Activated T-helper 1 cell treated with anti-CD3 and anti-CD28 coated beads, Interleukin-12 subunit alpha, Interleukin-12 subunit beta, Interleukin-2, Interleukin-4 antibody, amounts not matched to agents 30 ng/mL and 10 ng/mL and 1 ng/mL, durations not matched to agents 14 hours and 24 hours and 36 hours (primary cell): ENCODE measurements at places on chromosomes 4 and X. TPM values are rescaled to one million over a fixed set of nuclear protein-coding genes. Genes with fewer than 3 reads are reported as not detected.

GRCh38 chr4:57404483-57404882 is 294.3 kb upstream of the IGFBP7 start:
- H3K36me3 ChIP-seq, result no peaks in the 10 kb centered on the region
- no peaks in the 10 kb centered on the region for H3K4me1 ChIP-seq
- no peak for DNase-seq
- no peak overlapping the region for H3K27ac ChIP-seq

DNA sequence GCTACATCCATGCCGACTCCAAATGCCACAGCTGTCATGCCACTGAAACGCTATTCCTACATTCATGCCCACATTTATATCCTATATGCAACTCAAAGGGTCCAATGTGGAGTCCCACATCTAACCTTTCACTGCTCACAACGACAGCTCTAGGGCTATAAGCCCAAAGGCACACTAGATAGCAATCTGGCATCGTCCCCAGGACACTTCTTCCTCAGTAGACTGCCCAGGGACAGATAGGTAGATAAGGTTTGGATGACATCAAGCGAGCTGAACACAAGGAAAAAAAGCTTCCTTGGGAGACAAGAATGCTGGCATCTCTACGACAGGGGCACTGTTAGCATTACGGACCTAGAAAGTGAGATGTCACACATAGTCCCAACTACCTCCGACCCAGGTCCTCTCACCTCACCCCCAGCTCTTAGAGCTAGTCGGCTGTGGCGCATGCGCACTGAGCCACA is 685 bp downstream of the RAB9B start:
- H3K4me3 ChIP-seq, result peak overlapping the region; percentile 77
- H3K4me1 ChIP-seq, result peaks cover 4% of the 10 kb centered on the region
- peaks cover 10% of the 10 kb centered on the region for H3K27me3 ChIP-seq
- peaks cover 1% of the 10 kb centered on the region for H3K36me3 ChIP-seq
- no peak for DNase-seq

GRCh38 chr4:69860521-69861298 is 765 bp upstream of the SULT1E1 start:
- H3K27ac ChIP-seq, result no peak overlapping the region
- H3K4me3 ChIP-seq, result no peak overlapping the region
- no peaks in the 10 kb centered on the region for H3K36me3 ChIP-seq
- no peaks in the 10 kb centered on the region for H3K4me1 ChIP-seq
- peaks cover 3% of the 10 kb centered on the region for H3K27me3 ChIP-seq

- no peak overlapping the region for H3K27ac ChIP-seq
- H3K36me3 ChIP-seq, result no peaks in the 10 kb centered on the region
- peaks cover 6% of the 10 kb centered on the region for H3K4me1 ChIP-seq
- peaks cover 3% of the 10 kb centered on the region for H3K27me3 ChIP-seq
- no peak for DNase-seq
Measured at GRCh38 chr4:10960389-10960788, 275.8 kb upstream of the CLNK start.

- no peaks in the 10 kb centered on the region for H3K27me3 ChIP-seq
- H3K36me3 ChIP-seq, result no peaks in the 10 kb centered on the region
- H3K4me1 ChIP-seq, result peaks cover 19% of the 10 kb centered on the region
Measured at GRCh38 chrX:44342866-44343265, 606 bp downstream of the EFHC2 start.

GRCh38 chr4:146567396-146567795 is 45.7 kb upstream of the SLC10A7 start:
- H3K4me1 ChIP-seq, result no peaks in the 10 kb centered on the region
- no peaks in the 10 kb centered on the region for H3K36me3 ChIP-seq
- H3K27ac ChIP-seq, result no peak overlapping the region

DNA sequence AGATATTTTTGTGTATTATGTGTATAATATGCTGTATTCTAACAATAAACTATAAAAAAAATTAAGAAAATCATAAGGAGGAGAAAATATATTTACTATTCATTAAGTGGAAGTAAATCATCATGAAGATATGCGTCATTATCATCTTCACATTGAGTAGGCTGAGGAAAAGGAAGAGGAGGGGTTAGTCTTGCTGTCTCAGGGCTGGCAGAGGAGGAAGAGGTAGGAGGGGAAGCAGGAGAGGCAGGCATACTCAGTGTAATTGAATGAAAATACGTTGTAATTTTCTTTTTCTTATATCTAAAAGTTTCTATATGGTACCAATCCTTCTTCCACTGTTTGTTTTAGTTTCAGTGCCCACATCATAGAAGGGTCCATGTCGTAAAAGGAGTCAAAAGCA is 9.8 kb upstream of the TMEM185A start:
- no peak overlapping the region for H3K4me3 ChIP-seq
- no peaks in the 10 kb centered on the region for H3K36me3 ChIP-seq
- H3K27me3 ChIP-seq, result peaks cover 10% of the 10 kb centered on the region
- no peaks in the 10 kb centered on the region for H3K4me1 ChIP-seq
- no peak for DNase-seq

DNA sequence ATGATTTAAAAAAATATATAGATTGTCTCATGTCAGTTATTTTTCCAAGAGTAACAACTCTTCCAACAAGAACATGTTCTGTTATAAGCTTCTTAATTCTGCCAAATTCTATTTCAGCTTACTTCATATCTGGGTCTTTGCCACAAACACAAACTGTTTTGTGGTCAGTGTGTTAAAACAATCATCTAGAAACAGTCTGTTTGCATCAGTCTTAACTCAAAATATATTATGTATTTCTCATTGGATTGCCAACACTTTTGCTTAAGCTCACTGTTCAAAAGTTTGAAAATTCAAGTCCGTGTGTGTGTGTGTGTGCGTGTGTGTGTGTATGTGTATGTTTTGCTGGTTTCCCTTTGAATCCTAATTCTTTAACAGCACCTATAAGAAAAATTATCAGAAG is 752.3 kb upstream of the NDST4 start:
- no peak overlapping the region for H3K4me3 ChIP-seq
- no peaks in the 10 kb centered on the region for H3K36me3 ChIP-seq
- no peaks in the 10 kb centered on the region for H3K4me1 ChIP-seq
- DNase-seq, result no peak
- no peak overlapping the region for H3K27ac ChIP-seq

- no peaks in the 10 kb centered on the region for H3K4me1 ChIP-seq
- no peak overlapping the region for H3K27ac ChIP-seq
- no peak for DNase-seq
- no peak overlapping the region for H3K4me3 ChIP-seq
Measured at GRCh38 chr4:39279416-39279815, 86.7 kb downstream of the RFC1 start.

GRCh38 chr4:39698424-39699009 is 581 bp downstream of the UBE2K start:
- H3K27ac ChIP-seq, result peak overlapping the region; percentile 97
- H3K27me3 ChIP-seq, result no peaks in the 10 kb centered on the region
- DNase-seq, result no peak
- peaks cover 9% of the 10 kb centered on the region for H3K36me3 ChIP-seq

DNA sequence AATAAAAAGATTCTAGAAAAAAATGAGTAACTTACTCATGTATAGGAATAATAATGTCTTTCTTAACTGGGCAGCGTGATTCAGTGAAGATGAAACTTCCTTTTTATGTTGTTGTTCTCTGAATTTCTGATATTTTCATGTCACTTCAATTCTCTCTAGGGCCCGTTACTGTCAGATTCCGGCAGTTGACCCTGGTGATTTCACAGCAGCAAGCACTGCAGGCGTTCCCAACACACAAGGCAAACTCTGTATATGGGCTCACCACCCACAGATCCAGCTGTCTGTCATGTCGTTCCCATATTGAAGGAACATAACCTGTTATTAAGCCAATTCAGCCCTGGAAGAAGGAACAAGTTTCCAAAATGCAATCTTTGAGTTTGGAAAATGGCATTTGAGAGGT is 288.3 kb upstream of the GALNTL6 start:
- H3K4me3 ChIP-seq, result no peak overlapping the region
- H3K27ac ChIP-seq, result no peak overlapping the region
- no peak for DNase-seq

GRCh38 chr4:118682928-118683327 is 2.3 kb upstream of the METTL14 start:
- no peak overlapping the region for H3K27ac ChIP-seq
- no peak overlapping the region for H3K4me3 ChIP-seq
- no peaks in the 10 kb centered on the region for H3K27me3 ChIP-seq
- peaks cover 4% of the 10 kb centered on the region for H3K36me3 ChIP-seq
- peaks cover 28% of the 10 kb centered on the region for H3K4me1 ChIP-seq

GRCh38 chr4:164935363-164935762 is 42.1 kb downstream of the TRIM61 start:
- H3K27ac ChIP-seq, result no peak overlapping the region
- peaks cover 11% of the 10 kb centered on the region for H3K27me3 ChIP-seq
- H3K4me3 ChIP-seq, result no peak overlapping the region
- H3K36me3 ChIP-seq, result no peaks in the 10 kb centered on the region

DNA sequence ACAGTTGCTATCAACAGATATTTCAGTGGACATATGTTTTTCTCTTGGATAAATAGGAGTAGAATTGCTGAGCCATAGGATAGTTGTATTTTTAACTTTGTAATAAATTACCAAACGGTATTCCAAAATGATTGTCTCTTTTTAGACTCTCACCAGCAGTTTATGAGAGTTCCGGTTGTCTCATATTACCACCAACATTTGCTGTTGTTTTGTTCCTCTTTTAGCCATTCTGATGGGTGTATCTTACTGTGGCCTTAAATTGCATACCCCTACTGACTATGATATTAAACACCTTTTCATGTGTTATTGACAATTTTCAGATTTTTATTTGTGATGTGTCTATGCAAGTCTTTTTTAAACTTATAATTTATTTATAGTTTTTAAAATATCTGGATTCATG is 39.7 kb downstream of the SNX25 start:
- H3K4me1 ChIP-seq, result peaks cover 36% of the 10 kb centered on the region
- DNase-seq, result no peak
- peaks cover 22% of the 10 kb centered on the region for H3K36me3 ChIP-seq

DNA sequence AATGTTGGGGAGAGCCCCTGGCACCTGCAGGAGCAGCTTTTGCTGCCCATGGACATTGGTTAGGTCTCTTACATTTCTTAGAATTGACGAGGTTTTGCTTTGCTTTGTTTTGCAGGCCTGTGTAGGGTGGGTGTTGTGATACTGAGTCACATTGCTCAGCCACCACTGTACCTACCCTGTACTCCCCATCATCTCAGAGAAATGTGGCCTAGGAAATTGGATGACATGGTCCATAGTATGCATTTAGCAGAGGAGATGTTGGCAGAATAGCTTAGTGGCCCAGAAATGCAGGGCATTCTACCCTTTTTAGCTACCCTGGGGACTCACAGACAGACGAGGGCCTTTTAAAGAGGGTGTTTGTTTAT is 43.7 kb downstream of the IL21 start:
- peak overlapping the region; percentile 42 for H3K4me3 ChIP-seq
- no peak for DNase-seq
- H3K36me3 ChIP-seq, result peaks cover 4% of the 10 kb centered on the region
- H3K4me1 ChIP-seq, result peaks cover 54% of the 10 kb centered on the region
- no peaks in the 10 kb centered on the region for H3K27me3 ChIP-seq
- H3K27ac ChIP-seq, result peak overlapping the region; percentile 72

GRCh38 chrX:153304988-153305736 is 16.4 kb downstream of the PNMA6F start:
- H3K27me3 ChIP-seq, result peaks cover 27% of the 10 kb centered on the region
- no peak overlapping the region for H3K4me3 ChIP-seq
- DNase-seq, result no peak
- no peaks in the 10 kb centered on the region for H3K4me1 ChIP-seq
- no peak overlapping the region for H3K27ac ChIP-seq

DNA sequence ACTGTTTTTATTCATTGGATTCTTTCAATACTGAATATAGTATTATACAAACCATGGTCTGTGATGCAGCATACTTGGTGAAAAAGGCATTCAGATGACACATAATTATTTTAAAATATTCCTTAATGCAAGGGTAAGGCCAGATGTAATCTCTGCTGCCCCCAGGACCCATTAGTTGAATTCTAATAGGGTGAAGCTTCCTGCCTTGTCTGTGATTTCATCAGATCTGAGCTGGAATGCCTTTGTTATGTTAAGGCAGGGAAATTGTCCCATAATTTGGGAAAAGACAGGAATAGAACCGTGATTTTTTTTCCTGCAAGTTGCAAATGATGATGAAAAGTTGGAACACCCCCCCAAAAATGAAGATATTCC is 26.1 kb downstream of the ZRSR2 start:
- peak overlapping the region; percentile 58 for H3K27ac ChIP-seq
- H3K4me1 ChIP-seq, result peaks cover 49% of the 10 kb centered on the region
- H3K27me3 ChIP-seq, result no peaks in the 10 kb centered on the region
- DNase-seq, result no peak

GRCh38 chr4:47642191-47642830 is 157.2 kb downstream of the ATP10D start:
- peaks cover 6% of the 10 kb centered on the region for H3K27me3 ChIP-seq
- no peak overlapping the region for H3K4me3 ChIP-seq

DNA sequence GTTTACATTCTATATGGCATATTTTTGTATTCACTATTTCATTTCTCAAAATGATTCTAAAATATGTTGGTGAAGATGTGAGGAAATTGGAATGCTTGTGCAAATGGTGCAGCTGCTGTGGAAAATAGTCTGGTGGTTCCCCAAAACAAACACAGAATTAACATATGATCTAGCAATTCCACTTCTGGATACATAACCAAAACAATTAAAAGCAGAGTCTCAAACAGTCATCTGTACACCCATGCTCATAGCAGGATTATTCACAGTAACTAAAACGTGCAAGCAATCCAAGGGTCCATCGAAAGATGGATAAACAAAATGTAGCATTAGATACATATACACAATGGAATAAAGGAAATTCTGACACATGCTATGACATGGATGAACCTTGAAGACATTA is 204.8 kb downstream of the FBXW7 start:
- no peak for DNase-seq
- no peak overlapping the region for H3K4me3 ChIP-seq
- H3K27ac ChIP-seq, result no peak overlapping the region
- H3K36me3 ChIP-seq, result peaks cover 43% of the 10 kb centered on the region

DNA sequence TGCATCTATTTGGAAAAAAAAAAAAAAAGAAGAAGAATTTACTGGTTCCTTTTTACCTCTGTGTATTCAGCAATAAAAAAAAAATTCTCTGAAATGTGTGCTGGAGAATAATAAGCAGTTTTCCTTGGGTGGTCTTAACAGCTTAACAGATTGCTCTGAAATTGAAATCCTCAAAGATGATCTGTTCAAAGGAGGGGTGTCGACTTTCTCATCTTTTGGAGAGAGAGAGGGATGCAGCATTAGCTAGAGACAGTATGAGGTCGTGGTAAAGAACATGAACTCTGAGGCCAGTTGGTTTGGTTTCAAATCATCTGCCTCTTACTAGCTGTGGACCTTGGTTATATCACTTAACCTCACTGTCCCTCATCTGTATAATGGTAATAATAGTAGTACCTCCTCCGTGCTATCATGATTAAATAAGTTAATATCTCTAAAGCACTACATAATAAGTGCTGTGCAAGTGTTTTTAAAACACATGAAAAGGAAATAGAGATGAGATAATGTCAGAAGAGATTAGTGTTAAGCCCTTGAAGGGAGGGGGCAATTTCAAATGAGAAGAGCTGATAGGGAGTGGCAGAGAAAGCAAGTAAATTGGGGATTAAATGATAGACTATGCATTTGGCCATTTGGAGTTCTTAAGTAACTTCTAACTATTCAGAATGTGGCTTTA is 109.9 kb upstream of the LIMCH1 start:
- no peaks in the 10 kb centered on the region for H3K4me1 ChIP-seq
- peaks cover 1% of the 10 kb centered on the region for H3K27me3 ChIP-seq
- no peak overlapping the region for H3K4me3 ChIP-seq
- no peak overlapping the region for H3K27ac ChIP-seq
- H3K36me3 ChIP-seq, result no peaks in the 10 kb centered on the region

GRCh38 chrX:86348669-86349068 is 200.4 kb downstream of the DACH2 start:
- no peak for DNase-seq
- no peak overlapping the region for H3K4me3 ChIP-seq
- H3K27me3 ChIP-seq, result no peaks in the 10 kb centered on the region
- H3K36me3 ChIP-seq, result no peaks in the 10 kb centered on the region
- H3K27ac ChIP-seq, result no peak overlapping the region
- H3K4me1 ChIP-seq, result no peaks in the 10 kb centered on the region

Gene NRK
- total RNA-seq, result not detected in 2 replicates

Gene DAPP1
- 38.8 and 40.2 TPM in 2 replicates for total RNA-seq

Gene EDA
- total RNA-seq, result 1.6 and 2.4 TPM in 2 replicates

Gene S100G
- not detected in 2 replicates for total RNA-seq

Gene MAOA
- total RNA-seq, result 0.54 and 0.57 TPM in 2 replicates
